ENCODE measurements at places on chromosomes 11 and 22.

GRCh38 chr11:20058749-20059458 is 101.4 kb downstream of the DBX1 start:
- DNase-seq: no peak

DNA sequence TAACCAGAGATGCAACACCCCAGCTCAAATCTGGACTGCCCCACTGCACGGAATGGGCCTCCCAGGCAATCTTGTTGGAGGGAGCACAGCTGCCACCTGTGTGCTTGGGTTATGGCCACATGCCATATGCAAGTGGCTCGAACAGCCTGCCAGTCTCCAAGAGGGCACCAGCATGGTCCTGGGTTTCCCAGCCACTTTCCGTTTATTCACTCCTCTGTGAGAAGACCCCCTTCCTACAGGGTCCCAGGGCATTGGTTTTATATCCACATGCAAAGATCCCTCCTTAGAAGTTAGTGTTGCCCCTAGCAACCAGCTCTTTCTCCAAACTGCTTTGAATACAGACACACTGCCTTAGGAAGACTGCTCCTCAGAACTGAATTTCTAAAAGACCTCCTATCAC is 487.8 kb downstream of the BUD13 start:
- no peak for DNase-seq

GRCh38 chr11:62137276-62137861 is 13.6 kb downstream of the INCENP start:
- no peak for DNase-seq

DNA sequence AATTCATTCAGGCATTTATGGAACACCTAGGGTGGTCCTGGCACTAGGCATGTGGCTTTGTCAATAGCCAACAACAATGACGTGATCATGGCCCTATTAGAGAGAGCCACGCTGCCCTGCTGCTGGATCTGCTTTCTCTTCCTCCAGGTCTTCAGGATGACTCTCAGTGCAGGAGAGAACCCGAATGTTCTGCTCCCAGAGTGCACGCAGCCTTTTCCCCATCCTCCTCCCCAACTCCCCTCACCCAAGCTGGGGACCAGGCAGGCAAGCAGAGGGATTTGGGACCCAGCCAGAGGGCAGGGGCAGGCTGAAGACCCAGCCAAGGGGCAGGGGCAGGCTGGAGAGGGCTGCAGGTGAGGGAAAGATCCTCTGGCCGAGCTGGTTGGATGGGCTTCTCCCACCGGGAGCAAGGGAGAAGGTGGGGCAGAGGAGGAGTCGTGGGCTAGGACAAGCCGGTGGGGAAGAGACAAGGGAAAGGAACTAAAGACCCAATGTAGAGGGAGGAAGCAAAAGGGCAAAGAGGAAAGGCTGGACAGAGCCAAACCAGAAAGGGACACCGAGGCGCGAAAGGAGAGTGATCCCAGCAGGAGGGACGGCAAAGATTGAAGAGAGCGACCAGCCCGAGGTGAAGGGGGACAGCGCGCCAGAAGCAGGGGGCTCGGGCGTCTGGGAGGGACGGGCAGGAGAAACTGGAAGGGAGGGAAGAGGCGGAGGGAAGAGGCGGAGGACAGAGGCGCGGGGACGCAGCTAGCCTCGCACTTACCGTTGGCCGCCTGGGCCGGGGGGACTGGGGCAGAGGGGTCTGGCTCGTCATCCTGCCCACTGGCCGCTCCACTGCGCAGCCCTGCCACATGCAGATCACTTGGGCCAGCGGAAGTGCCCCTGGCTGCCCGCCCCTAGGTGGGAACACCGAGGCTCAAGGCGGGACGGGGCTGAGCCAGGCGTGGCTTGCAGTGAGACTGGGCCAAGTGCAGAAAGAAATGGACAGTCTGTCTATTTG is at the start of gene KCTD14:
KCTD14 (minus strand) TSS at position 880 of the 1,000 bp plus-strand sequence; CDS start at position 853, 27 bp downstream.
- no peak for DNase-seq

GRCh38 chr22:45537734-45538181 is 35.1 kb downstream of the FBLN1 start:
- no peak for DNase-seq

DNA sequence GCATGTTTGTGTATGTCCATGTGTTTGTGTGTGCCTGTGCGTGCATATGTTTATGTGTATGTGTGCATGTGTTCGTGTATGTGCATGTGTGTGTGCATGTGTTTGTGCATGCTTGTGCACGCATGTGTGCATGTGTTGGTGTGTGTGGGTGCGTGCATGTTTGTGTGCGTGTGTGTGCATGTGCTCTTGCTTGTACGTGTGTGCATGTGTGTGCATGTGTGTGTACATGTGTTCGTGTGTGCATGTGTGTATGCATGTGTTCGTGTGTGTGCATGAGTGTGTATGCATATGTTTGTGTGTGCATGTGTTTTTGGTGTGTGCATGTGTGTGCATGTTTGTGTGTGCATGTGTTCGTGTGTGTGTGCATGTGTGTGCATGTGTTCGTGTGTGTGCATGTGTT is 63.4 kb downstream of the TSPAN18 start:
- no peak for DNase-seq

GRCh38 chr22:39173787-39174497 is 21.5 kb upstream of the CBX7 start:
- DNase-seq: peak; percentile 32

DNA sequence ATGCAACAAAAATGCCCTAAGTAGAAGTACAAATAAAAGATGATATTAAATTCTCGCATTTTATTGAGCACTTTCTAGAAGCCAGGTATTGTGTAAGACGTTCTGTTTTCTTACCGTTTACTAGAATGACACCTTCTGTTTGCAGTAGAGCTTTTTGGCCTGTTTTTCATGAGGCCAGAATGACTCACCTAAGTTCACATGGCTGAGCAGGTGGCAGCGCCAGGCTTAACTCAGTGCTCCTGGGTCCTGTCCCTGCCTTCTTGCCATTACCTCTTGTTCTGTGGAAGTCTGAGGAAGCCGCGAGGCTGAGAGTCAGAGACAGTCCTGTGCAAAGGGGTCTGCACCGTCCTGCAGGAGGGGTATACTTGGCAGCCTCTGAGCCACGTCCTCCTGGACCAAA is 113.8 kb downstream of the ATXN10 start:
- DNase-seq: no peak

GRCh38 chr22:26225207-26225606 is 55.9 kb downstream of the SEZ6L start:
- DNase-seq: no peak

DNA sequence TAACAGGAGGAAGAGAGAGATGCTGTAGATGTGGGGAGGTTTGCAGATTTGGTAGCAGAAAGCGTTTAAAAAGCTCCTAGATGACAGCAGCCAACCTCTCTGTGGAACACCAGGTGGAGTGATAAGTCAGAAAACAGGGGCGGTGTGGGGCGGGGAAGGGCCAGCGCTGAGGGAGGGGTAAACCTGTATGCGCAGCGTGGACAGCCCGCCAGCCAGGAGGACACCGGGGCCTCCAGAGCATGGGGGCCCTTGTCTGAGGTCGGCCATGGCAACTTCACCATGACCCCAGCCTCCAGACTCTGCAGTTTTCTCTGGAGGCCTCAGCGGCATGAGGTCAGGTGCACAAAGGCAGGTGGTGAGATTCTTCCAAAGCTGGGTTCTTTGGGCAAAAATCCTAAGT is 423.7 kb downstream of the BRD1 start:
- no peak for DNase-seq

- no peak for DNase-seq
Measured at GRCh38 chr11:75365711-75366181, 14.3 kb upstream of the ARRB1 start.

- no peak for DNase-seq
Measured at GRCh38 chr22:38943201-38943600, 14.2 kb upstream of the APOBEC3A start.

DNA sequence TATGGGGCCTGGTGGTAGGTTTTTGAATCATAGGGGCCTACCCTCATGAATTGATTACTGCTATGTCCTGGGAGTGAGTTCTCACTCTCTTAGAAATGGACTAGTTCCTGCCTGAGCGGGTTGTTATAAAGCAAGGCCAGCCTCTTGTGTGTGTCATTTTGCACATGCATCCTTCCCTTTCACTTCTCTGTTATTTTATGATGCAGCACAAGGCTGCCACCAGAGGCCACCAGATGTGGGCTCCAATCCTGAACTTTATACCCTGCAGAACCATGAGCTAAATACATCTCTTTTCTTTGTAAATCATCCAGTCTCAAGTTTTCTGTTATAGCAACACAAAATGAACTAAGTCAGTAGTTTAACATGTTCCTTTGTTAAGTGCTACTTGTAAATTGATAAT is 251.4 kb downstream of the BLID start:
- DNase-seq: no peak

DNA sequence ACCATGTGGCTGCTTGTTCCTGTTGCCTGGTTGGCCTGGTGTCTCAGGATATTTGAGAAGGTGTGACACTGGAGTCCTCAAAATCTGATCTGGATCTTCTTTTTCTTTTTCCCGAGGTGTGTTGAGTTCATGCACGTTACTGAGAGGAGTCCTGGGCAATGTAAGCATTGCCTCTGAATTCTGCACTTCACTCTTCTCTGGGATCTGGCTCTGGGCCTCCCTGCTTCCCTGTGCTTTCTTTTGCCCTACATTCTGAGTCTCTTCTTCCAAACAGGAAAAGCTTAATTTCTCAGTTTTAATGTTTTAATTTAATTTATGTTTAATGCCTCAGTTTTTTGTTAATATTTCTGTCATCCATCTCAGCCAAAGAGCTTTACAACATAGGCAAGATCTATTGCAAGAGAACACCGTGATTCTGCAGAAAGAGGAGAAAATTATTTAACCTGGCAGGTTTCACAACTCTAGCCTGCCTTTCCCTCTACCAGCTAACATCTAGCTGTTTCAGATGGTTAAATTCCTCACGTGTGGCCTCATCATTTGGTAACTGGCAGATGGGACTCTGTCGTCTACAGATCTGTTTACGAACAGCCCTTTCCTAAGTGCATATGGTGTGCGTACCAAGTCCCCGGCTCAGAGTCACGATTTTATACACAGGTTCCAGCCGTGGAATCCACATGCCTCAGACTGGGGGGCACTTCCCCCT is 24.7 kb downstream of the LDLRAD3 start:
- no peak for DNase-seq

DNA sequence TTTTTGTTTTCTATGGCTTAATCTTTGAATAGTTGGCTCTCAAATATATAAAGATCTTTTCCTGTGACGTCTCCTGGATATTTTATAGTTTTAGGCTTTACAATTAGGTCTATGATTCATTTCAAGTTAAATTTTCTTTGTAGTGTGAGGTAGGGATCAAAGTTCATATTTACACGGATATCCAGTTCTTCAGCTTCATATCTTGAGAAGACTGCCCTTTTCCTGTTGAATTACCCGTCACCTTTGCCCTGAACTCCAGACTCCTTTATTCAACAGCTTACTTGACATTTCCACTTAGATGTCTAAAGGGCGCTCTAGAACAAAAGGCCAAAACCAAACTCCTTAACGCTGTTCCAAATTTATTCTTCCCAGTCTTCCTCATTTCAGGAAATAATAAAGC is 51.7 kb downstream of the TTC17 start:
- no peak for DNase-seq

DNA sequence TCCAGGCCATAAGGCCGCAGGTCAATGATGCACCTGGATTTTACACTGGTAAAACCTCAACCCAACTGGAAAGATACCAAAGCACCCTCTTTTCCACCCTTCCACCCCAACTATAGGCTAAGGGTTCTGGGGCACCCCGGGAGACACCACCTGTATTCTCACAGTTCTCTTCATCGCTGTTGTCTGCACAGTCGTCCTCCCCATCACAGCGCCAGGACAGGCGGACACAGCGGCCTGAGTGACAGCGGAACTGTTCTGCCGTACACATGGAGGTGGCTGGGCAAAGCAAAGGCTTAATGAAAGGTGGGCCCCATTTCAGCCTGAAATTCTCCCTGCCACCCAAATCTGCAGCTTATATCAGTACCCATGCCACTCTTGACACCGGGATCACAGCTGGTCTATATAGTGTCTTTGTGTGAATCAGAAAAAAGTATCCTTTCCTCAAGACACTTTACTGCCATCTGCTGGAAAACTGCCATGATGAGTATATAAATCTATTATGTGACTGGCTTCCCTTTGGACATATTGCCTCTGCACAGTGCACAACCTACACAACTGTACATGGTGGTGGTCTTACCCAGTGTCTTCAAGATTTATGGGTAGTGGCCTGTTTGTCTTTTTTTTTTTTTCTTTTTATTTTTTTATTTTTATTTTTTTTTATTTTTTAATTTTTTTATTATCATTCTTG is 21.5 kb downstream of the LRP4 start:
- peak; percentile 65 for DNase-seq

GRCh38 chr11:17591293-17591692 is 44.2 kb downstream of the OTOG start:
- DNase-seq: no peak

GRCh38 chr11:66333896-66334604 is 2.2 kb downstream of the RIN1 start:
- DNase-seq: no peak

DNA sequence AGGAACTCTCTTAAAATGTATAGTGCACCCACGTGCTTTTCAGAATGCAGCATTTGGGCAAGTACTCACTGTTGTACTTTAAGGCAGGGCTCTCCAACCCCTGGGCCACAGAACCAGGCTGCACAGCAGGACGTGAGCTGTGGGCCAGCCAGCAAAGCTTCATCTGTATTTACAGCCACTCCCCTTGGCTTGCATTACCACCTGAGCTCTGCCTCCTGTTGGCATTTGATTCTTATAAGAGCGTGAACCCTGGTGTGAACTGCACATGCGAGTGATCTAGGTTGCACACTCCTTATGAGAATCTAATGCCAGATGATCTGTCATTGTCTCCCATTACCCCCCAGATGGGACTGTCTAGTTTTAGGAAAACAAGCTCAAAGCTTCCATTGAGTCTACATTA is 3.0 kb downstream of the C11orf58 start:
- DNase-seq: no peak

GRCh38 chr22:44360668-44361381 is 48.1 kb upstream of the SHISAL1 start:
- DNase-seq: no peak

GRCh38 chr22:46769191-46769675 is 6.8 kb downstream of the TBC1D22A start:
- DNase-seq: peak; percentile 41

- DNase-seq: no peak
Measured at GRCh38 chr22:17971711-17972110, 52.6 kb downstream of the MICAL3 start.

DNA sequence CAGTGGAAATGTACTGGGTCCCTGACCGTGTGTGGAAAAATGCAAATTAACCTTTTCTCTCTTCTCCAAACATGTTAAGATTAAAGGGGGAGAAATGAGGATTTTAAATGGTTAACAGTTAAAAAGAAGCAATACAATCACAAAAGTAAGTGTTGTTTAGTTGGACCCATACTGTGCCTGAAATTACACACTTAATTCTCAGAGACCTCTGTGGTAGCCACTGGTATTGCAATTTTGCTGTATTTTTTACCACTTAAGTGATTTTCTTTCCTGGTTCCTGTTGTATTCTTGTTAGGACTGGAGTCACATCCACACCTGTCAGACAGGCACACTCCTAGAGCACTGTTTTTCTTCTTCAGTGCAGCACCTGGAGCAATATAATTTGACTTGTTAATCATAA is 179.6 kb upstream of the PDGFD start:
- no peak for DNase-seq

Data from GM13976 (cell line).